Activated T-helper 17 cell treated with anti-CD3 and anti-CD28 coated beads, Interleukin-2, amount 50 U/mL, for 72 hours (primary cell): ENCODE measurements at places on chromosomes 5 and 9.

DNA sequence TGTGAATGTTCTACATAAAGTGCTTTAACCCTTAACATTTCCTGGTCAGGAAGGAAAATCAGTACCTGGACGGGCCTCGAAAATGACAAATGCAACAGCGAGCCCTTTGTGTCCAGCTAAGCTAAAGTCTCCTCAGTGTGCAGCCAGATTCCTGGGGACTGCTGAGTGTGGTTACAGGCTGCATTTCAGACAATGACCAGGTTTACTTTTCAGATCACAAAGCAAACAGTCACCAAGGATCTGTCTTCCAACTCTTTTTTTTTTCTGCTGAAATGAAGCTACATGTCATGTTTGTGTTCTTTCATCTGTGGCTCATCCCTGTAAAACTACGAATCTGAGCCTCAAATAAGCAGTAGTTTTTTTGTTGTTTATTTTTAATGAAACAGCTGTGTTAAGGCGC is 20.8 kb downstream of the SLC46A2 start:
- ATAC-seq, result no peak

GRCh38 chr9:125391704-125392103 is 130.1 kb downstream of the GAPVD1 start:
- ATAC-seq, result no peak

DNA sequence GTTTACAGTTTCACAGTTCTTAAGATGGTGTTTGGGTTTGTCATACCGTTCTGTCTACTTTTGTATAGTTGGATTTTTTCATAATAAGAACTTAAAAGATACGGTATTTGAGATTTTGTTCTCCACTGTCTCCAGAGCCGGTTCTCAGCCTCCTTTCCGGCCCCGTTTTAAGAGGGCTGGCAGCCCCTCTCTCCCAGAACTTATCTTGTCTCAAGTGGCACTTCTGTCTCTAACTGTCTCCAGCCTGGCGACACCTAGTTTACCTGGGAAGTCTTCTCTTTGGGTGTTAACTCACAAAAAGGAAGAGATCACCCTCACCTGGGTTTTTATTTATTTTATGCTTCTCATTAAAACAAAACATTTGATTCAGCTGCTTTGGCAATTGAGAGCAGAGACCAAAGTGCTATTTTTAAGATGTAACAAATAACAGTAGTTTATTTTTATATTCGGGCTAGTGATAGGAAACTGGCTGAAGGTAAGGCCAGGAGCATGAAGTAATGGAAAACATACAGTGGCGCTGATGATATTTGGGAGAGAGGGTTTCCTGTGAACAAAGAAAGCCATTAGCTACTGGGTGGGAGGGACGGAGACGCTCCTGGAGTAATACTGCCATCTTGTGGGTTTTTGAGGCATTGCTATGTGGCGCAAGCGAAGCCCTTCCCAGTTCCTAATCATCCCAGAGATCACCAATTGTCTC is 48.3 kb downstream of the ACER2 start:
- peak; percentile 90 for ATAC-seq

DNA sequence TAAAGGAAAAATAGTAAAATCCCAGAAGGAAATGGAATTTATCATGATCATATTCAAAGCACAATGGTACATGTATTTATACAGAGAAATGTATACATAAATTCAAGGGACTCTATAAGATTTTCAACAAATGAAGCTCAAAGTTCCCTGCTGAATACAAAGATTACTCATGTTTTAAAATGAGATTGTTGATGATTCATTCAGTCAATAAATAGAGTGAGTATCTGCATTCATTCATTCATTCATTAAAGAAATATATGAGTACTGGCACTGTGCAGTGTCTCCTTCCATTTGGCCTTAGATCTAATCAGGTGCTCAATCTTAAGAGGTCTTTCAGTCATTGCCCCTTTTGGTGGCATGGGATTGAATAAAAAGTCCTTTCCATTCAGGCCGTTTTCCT is 310.0 kb downstream of the KIAA0825 start:
- no peak for ATAC-seq
